ENCODE measurements at places on chromosomes 1 and 21. TPM values are rescaled to one million over a fixed set of nuclear protein-coding genes. Genes with fewer than 3 reads are reported as not detected.

DNA sequence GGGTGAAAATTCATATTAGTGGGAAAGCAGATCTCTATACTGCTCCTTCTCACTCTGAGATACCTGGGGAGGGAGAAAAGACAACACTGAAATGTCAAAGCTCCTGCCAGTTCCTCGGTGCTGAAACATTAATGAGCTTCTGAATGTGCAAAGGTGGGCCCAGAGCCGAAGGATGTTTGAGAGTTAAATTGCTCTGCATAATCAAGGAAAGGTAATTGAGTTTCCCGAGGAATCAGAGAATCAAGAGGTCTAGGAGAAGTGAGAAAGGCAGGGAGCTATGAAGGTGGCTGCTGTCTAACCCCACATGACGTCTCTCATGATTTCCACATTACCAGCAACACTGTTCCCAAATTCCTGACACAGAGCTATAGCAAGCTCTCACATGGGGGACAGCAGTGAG, 346.7 kb downstream of the SMYD3 start:
- H3K36me3 ChIP-seq: no peaks in the 10 kb centered on the region
- no peak overlapping the region for H3K4me3 ChIP-seq
- H3K27me3 ChIP-seq: no peaks in the 10 kb centered on the region
- H3K27ac ChIP-seq: no peak overlapping the region

DNA sequence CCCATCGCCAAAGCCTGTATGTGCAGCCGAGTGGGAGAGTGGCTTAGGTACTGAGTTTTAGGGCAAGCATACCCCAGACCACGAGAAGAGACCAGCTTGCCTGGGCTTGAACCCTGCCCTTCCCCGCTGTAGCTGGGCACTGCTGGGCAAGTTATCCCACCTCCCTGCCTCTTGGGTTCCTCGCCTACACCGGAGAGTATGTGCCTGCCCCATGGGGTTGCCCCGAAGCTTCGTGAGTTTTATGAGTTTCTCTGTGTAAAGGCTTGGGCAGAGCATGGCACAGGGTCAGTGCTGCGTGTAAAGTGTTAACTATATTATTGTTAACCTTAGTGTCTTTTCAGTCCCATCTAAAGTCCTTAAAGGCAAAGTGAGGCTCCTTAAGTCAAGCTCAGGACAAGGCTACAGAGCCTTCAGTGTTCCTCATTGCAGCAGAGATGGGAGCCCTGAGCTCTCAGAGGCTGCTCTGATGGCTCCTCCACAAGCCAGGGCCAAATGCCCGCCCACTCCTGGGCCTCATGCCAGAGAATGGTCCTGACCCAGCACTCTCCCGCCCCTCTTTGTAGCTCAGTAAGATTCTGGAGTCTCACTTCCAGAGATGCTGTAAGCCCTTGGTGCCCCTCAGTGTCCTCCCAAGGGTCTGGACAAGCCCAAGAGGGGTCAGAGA, 37.0 kb upstream of the KCNA10 start:
- H3K27me3 ChIP-seq: peaks cover 5% of the 10 kb centered on the region
- no peaks in the 10 kb centered on the region for H3K36me3 ChIP-seq
- no peak overlapping the region for H3K27ac ChIP-seq
- DNase-seq: no peak
- H3K4me3 ChIP-seq: peak overlapping the region; percentile 50

DNA sequence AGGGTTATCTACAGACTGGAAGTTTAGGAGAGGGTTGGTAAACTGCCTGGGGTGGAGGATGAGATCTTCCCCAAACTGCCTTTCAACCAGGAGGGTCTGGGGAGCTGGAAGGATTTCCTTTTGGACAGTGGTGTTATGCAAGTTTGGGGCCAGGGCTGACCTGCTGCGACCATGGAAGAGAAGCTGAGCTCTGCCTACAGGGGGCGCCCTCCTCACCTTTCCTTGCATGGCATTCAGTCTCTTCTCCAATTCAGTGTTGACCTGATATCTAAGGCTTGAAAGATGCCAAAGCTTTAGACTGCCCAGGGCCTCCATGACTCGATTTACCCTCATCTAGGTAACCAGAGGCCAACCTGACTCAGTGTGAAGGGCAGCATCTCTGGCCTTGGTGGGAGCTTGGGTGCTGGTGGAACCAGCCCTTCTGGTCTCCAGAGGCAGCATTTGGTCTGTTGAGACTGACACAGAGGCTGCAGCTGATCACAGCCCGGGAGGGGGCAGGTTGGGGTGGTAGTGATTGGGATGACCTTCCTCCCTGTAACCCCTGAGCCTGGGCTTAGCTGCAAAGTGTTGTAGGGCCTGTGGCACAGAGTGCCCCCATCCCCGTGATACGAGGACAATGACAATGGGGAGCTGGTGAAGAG, 170.0 kb downstream of the GRIK3 start:
- no peaks in the 10 kb centered on the region for H3K4me1 ChIP-seq
- no peak for DNase-seq
- no peaks in the 10 kb centered on the region for H3K36me3 ChIP-seq

DNA sequence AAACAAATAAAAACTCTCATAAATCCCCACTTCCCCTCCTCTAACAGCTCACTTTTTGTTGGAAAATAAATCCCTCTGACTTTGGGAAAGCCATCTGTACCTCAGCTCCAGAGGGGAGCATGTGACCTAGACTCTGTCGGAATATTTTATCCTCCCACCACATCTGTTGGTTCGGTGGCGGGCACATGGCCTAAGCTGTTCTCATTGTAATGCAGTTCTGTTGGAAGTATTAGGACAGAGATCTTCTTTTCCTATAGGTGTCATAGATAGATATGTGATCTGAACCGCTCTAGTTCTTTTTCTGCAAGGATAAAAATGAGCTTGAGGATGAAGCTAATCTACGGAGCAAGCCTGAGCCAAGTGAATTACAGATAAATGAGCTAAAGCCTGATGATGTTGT, 50.5 kb upstream of the EPS8L3 start:
- no peak overlapping the region for H3K27ac ChIP-seq
- H3K4me1 ChIP-seq: peaks cover 13% of the 10 kb centered on the region
- no peaks in the 10 kb centered on the region for H3K36me3 ChIP-seq
- no peak for DNase-seq
- no peak overlapping the region for H3K4me3 ChIP-seq

The DIO1 gene
- total RNA-seq: 0.85 TPM

GRCh38 chr1:107378866-107379265, 238.0 kb downstream of the NTNG1 start:
- no peak for DNase-seq
- H3K36me3 ChIP-seq: no peaks in the 10 kb centered on the region
- no peaks in the 10 kb centered on the region for H3K4me1 ChIP-seq
- H3K27me3 ChIP-seq: no peaks in the 10 kb centered on the region
- H3K27ac ChIP-seq: no peak overlapping the region

DNA sequence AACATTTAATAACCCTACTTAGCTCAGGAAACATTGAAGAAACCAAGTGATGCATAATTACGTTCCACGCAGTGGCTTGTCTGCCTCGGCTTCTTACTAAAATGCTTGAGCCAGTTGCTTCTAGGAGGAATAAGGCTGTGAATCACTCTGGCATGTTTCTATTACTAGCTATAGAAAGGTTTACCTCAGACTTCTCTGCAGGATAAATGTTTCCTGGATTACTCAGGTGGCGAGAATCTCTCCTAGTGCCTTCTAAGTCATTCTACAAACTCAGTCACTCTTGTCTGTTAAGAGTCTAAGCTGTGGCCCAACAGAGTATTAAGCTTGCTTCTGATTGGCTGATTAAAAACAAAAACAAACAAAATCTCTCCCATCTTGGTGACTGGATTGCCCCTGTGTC, 92.0 kb upstream of the RALGPS2 start:
- no peak for DNase-seq
- no peaks in the 10 kb centered on the region for H3K27me3 ChIP-seq
- no peaks in the 10 kb centered on the region for H3K36me3 ChIP-seq
- H3K4me3 ChIP-seq: no peak overlapping the region

DNA sequence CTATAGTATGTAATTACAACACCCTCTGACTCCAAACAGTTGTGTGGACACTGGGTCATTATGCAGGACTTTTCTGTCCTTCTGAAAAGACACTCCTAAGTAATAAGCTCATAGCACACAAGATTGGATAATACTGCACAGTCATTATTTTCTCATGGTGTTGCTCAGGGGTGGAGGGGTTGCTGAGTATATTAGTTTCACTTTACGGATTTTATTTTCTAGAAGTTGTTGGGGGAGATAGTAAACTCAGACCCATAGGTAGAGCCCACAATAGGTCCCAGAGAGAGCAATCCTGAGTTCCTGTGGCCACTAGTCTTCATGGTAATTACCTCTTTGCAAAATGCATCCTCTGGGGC, 53.4 kb downstream of the DUSP10 start:
- H3K4me3 ChIP-seq: no peak overlapping the region
- no peaks in the 10 kb centered on the region for H3K27me3 ChIP-seq
- no peak overlapping the region for H3K27ac ChIP-seq
- H3K4me1 ChIP-seq: no peaks in the 10 kb centered on the region
- no peaks in the 10 kb centered on the region for H3K36me3 ChIP-seq
- DNase-seq: no peak

- no peaks in the 10 kb centered on the region for H3K27me3 ChIP-seq
- no peaks in the 10 kb centered on the region for H3K36me3 ChIP-seq
- no peak for DNase-seq
- peak overlapping the region; percentile 95 for H3K27ac ChIP-seq
- peaks cover 70% of the 10 kb centered on the region for H3K4me1 ChIP-seq
These were observed 19.8 kb upstream of the PTP4A2 start for GRCh38 chr1:31957701-31958674.

DNA sequence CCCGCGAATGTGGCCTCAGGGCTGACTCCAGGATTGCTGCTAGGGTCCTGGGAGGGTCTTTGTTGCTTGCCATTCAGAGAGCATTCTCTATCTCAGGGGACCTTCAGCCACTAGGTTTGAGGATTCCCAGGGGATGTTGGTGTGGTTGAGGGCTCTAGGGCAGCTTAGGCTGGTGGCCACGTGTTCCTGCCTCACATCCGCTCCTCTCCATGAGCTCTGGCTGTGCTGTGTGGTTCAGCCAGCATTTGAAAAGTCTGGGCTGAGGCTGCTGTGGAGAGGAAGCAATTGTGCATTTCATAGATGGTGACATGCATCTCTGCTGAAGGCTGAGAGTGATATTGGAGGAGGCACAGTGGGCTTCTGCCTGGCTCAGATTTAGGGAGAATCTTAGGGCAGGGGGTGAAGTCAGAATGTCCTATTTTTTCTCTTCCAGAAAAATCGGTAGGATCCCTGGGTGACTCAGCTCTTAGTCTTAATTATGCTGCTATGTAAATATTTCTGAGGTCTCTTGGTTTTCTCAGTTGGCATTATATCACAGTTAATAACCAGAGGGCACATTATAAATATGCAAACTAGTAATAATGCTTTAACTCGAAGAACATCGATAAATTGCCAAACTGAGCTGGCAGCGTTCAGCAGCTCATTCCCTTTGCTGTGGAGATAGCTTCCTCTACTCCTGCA, 182.3 kb downstream of the CAMTA1 start:
- no peak overlapping the region for H3K27ac ChIP-seq
- peak; percentile 39 for DNase-seq
- H3K27me3 ChIP-seq: peaks cover 52% of the 10 kb centered on the region
- H3K4me3 ChIP-seq: no peak overlapping the region
- no peaks in the 10 kb centered on the region for H3K36me3 ChIP-seq

The LAMC2 gene
- 0.33 TPM for total RNA-seq

The EFNA1 gene
- total RNA-seq: 8.2 TPM

DNA sequence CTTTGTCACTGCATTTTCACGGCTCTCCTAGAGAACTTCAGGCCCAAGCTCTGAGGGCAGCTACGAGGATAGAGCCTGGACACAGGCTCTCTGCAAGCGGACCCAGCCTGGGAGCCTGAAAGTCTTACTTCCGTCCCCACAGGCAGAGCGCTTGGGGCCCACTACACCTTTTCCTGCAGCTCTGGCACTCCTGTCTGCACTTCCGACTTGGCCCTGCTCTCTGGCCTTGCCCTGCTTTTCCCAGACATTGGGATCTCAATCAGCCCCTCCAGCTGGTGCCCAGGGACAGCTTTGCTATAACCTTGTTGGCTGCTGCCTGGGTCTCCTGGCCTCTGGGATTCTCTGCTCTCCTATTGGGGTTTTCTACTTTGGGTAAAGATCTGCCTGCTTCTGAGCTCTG, 27.6 kb downstream of the WNT4 start:
- H3K27me3 ChIP-seq: no peaks in the 10 kb centered on the region
- H3K4me1 ChIP-seq: peaks cover 87% of the 10 kb centered on the region
- no peak for DNase-seq
- H3K27ac ChIP-seq: peak overlapping the region; percentile 10
- H3K36me3 ChIP-seq: no peaks in the 10 kb centered on the region
- no peak overlapping the region for H3K4me3 ChIP-seq

- H3K27ac ChIP-seq: no peak overlapping the region
- no peak overlapping the region for H3K4me3 ChIP-seq
- no peaks in the 10 kb centered on the region for H3K27me3 ChIP-seq
These were observed 64.1 kb upstream of the LRP8 start for GRCh38 chr1:53391982-53392381.

The SPRR1A gene
- not detected for total RNA-seq

The USH2A gene
- not detected for total RNA-seq

DNA sequence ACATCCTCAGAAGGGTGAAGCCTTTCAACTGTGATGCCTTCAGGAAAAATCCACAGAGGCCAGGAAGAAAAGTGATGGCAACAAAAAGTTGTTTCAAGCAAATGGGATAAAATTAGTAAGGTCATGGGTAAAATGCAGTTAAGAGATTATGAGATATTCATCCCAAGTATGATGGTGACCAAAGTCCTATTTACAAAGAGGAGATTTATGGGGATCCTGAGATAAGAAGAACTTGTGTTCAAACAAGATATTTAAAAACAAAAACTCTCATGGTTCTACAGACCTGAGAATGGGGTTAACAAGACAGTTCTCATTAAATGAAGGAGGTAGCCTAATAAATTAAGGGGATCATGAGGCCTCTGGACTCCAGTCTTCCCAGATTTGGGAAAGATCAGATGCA, 184.4 kb downstream of the FCRL5 start:
- H3K36me3 ChIP-seq: no peaks in the 10 kb centered on the region
- DNase-seq: no peak
- H3K4me3 ChIP-seq: no peak overlapping the region
- H3K4me1 ChIP-seq: no peaks in the 10 kb centered on the region
- no peak overlapping the region for H3K27ac ChIP-seq
- peaks cover 10% of the 10 kb centered on the region for H3K27me3 ChIP-seq

The KANK4 gene
- 0.51 TPM for total RNA-seq

DNA sequence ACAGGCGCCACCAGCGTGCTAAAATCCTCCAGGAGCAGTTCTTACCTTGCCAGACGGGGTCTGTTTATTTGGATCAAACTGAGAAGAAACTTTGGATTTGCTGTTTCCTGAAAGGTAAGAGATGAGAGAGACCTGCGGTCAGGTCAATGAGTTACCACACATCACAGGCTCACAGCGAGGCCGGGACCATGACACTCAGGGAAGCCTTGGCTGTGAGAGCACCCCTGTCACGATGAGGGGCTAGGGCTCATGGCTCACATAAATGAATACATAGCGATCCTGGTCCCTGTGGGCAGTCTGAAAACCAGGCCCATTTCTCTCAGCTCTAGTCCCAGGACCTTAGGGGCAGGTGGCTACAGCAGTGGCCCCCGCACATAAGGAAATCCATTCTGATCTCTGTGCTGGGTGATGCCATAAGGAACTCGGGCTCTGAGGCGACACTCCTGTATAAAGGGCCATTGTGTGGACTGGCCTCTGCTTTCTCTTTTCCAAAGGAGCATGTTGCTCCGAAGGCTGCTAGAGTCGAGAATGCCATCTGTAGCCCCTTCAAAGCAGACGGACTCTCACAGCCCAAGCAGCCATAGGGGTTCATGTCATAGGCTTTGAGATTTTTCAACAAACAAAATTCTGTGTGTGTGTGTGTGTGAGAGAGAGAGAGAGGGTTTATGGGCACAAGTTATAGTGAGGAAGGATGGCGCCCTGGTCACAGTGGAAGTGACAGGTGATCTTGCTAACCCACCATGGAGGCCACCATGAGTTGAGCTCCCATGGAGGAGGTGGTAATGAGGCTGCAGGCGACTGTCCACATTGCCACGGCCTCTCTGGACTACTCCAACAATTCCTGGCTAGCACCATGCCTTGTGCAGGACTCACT, 9.0 kb upstream of the SRM start:
- no peaks in the 10 kb centered on the region for H3K4me1 ChIP-seq
- no peak overlapping the region for H3K4me3 ChIP-seq
- H3K27me3 ChIP-seq: no peaks in the 10 kb centered on the region

The LAMC1 gene
- 32.1 TPM for total RNA-seq

Data from spleen (tissue), 13 donors.